Panc1 (cell line): ENCODE measurements at places on chromosomes 4 and X.

DNA sequence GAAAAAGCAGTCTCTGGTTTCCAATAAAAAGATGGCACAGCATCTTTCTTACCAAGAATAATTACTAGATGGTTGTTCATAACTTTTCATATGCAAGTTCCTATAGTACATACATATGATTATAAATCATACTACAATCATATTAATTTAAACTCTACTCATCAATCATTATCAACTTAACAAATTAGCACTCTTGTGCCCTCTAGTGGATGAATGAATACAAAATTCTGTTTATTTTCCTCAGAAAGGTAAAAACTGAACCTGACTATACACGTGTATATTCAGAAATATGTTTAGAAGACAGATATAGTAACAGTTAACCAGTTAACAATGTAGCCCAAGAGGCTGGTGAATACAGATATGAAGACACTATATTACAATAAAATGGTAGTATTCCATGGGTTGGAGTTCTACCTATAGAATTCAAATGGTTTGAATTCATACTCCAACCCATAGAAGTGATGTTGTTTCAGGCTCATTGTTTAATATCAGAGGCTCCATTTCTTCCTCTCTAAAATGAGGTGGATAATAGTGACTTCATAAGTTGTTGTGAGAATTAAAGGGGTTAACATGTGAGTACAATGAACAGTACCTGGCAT lies 100.0 kb downstream of the ADAMTS3 start:
- DNase-seq = no peak

- DNase-seq = no peak
These were observed 130.2 kb upstream of the KIT start for GRCh38 chr4:54527532-54527931.

- DNase-seq = no peak
These were observed at the start of gene COL25A1 for GRCh38 chr4:109302361-109303139. Gene COL25A1, minus strand, starts transcription at chr4:109302658.

GRCh38 chrX:9132036-9132638 lies 98.2 kb upstream of the FAM9B start:
- DNase-seq = no peak

DNA sequence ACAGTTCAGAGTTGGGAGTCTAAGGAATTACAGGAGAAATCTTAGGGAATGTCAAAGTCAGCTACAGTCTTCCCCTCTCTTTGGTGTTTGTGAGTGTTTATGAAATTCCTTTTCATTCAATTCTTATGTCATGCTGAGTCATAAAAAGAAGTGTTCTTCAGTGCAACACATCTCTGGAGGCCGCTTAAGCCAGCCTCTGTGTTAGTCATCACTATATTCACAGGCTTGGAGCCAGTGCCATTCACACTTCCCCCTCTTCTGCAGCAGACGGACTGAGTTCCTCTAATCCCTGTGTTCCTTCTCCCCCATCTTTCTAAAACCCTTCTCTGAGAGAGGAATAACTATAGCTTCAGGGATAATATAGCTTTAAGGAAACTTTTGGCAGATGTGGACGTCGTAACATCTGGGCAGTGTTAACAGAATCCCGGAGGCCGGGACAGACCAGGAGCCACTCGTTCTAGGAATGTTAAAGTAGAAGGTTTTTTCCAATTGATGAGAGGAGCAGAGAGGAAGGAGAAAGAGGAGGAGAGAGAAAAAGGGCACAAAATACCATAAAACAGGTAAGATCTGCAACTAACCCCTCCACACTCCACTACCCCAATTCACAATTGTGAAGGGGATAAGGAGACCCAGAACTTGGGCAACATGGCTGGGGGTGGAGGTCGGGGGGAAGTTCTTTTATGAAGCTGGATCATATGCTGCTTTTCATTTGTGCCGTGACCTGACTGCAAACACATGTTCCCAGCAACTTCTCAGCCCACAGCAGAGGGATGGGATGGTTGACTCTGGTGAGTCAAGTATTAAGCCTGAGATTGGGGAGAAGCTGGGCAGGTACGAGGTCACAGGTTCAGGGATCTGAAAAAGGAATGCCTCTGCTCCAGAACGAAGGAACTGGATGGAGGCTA lies at the start of gene SRPX2:
Gene SRPX2, plus strand, starts transcription at position 244 of the 905 bp plus-strand sequence. CDS start 2,124 bp downstream, outside the sequence.
- peak; percentile 61 for DNase-seq

DNA sequence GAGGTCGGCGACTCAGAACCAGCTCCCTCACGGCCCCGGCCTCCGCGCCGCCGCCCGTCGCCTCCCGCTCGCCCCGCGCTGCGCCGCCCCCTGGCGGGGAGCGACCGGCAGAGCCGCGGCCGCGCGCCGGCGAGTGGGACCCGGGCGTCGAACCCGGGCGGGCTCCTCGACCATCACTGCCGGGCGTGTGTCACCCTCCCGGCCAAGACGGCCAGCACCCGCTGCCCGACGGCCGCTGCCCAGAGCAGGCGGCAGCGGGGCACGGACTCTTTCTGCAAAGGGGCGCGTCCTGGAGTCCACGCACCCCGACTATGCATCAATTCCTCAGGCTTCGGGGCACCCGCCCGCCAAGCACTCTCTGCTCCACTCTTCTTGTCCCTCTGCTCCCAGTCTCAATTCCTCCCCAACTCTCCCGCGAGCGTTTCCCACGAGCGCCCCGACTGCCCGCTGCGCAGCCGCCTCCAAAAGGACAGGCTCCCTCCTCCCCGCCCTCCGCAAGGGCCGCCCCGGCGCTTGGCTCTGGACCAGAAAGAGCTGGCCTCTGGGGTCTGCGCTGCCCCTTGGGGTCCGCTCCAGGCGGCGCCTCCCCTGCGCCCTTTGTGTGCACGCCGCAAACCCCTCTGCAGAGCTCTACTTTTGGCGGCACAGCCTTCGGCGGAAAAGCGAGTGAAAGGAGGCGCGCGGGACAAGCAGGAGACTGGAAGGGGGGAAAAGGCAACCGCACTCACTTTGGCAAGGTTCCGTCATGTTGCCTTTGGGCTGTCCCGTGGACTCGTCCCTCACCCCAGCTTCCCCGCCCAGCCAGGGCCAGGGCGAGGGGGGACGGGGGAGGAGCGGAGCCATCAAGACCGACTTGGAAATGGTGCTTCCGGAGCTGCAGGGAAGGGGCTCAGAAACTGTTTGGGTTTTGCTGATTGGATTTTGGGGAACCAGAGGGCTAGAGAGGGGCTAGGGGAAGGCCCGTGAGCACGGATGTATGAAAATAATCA lies 1.0 kb downstream of the PDE5A start:
- no peak for DNase-seq

DNA sequence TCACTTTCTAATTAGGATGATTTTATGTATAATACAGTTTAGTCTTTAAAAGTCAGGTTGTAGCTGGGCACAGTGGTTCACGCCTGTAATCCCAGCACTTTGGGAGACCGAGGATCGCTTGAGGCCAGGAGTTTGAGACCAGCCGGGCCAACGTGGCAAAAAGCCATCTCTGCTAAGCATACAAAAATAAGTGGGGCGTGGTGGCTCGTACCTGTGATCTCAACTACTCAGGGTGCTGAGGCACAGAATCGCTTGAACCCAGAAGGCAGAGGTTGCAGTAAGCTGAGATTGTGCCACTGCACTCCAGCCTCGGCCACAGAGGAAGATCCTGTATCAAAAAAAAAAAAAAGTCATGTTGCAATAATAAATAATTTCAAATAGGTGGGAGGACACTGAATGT lies 364.2 kb downstream of the BMPR1B start:
- DNase-seq = no peak

DNA sequence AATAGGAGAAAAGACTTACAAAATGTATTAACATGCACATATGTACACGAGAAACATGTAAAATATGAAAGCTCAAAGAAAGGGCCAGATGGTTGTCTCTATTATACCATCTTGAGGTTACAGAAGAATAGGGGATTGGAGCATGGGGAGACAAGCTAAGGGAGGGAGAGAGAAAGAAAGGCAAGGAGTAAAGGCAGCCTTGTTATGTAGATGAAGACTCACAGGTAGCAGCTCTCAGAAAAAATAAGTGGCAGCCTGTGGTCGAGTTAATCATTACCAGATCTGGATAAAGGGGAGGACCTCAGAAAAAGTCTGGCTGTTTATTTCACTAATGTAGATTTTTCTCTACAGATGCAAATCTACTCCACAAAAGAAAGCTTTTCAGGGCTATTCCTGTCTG lies 26.6 kb upstream of the PPP1R2C start:
- DNase-seq = no peak

DNA sequence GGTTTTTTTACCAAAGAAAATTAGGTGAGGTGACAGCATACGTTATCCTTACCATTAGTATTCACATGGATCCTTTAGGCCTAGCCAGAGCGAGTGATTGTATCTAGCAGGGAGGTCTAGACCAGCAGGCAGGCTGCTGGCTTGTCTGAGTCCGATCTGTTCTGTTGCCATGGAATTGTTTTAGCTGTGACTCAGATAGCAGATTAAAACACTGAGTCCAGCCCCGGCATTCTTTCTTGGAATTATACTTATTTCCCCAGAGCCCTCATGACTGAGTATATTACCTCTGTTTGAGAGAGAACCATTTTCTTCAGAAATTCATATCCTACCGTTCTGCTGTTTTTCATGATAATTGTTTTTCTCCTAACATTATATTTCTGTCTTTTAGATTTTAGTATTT lies 37.4 kb downstream of the OCRL start:
- DNase-seq = no peak

DNA sequence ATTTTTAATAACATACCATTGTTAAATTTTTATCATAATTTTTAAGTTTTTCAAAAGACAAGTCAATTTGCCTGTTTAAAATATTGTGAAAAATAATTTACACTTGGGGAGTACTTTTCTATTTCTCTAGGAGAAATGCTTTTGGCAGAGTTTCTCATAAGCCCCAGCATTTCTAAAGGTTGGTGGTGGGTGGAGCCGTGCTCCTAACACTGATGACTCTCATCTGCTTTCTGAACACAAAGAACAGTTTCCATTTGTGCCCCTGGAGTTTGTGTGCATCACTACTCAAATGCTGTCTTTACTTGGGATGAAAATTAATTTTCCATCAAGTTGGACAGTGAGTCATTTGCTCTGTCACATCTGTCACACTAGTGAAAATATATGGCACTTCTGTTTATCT lies 57.6 kb downstream of the TNIP2 start:
- DNase-seq = no peak

- no peak for DNase-seq
These were observed 7.0 kb upstream of the GATA1 start for GRCh38 chrX:48779399-48779798.

DNA sequence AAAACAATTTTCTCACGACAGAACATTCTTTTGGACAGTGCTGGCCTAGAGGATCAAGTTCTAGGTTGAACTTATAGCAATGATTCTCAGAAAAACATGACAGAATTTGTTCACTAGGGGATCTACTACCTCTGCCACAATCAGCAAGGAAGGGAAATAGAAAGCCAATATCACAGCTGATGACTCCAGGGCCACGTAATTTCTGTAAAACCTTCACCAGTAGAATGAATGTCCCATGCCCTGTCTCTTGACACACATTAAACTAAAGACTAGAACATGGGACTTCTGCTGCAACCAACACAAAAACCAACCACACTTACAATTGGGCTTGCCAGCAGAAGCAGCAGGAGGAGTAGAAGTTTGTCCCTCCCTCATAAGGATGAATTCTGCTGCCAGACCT lies 86.0 kb upstream of the NPFFR2 start:
- no peak for DNase-seq

- DNase-seq = no peak
These were observed 43.4 kb downstream of the TRAPPC11 start for GRCh38 chr4:183702492-183702891.

- no peak for DNase-seq
These were observed 240.2 kb downstream of the ADGRL3 start for GRCh38 chr4:61440321-61440720.

DNA sequence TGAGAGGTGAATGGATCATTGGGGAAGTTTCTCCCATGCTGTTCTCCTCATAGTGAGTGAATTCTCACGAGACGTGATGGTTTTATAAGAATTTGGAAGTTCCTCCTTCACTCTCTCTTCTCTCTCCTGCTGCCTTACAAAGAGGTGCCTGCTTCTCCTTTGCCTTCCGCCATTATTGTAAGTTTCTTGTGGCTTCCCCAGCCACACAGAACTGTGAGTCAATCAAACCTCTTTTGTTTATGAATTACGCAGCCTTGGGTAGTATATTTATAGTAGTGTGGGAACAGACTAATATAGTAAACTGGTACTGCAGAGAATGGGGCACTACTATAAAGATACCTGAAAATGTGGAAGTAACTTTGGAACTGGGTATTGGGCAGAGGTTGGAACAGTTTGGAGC lies 7.8 kb upstream of the CTAG2 start:
- DNase-seq = no peak

DNA sequence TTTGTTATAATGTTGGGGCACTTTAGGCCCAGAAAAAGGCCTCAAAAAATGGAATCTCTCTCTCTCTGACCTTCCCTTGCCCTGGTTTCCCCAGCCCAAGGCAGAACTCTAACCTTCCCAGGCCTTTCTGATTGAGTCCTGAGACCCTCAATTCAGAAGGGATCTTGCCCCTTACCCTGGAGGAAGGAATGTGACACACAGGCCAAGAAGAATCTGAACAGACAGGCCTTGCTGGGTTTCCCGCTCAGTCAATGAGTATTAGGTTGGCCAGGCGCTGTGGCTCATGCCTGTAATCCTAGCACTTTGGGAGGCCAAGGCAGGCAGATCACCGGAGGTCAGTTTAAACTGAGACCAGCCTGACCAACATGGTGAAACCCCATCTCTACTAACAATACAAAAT lies 27.6 kb downstream of the ELOVL6 start:
- DNase-seq = no peak

GRCh38 chr4:188092824-188093223 lies 16.6 kb downstream of the TRIML2 start:
- no peak for DNase-seq

DNA sequence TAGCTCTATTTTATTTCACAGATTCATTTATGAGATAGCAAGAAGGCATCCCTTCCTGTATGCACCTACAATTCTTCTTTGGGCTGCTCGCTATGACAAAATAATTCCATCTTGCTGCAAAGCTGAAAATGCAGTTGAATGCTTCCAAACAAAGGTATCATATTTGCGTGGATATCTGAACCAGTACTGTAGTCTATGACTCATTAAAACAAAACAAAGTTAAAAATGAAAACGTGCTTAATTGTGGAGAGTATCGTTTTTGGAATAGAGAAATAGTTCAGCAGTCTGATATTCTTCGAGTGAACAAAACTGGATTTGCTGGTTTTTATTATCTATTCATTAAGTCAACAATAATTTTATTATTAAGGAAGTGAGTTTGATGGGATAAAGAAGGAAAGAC lies 6.3 kb downstream of the AFP start:
- no peak for DNase-seq

DNA sequence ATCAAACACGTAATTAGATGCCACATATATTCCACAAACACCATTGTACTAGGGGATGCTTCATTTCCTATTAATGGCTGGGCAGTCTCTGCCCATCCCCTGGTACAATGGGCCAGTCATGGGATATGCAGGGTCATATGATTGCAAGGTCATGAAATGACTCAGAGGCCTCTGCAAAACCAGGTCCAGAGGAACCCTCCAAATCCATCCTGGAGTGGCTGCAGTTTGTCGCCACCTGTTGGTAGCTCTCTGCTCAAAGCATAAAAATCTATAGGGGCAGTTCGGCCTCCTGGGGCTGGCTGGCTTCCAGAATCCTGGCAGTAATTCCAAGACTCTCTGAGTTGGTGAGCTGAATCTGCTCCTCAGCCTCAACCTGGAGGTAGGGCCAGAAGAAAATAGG lies 22.9 kb upstream of the PUDP start:
- no peak for DNase-seq
